ENCODE measurements at places on chromosomes 11 and 22.

DNA sequence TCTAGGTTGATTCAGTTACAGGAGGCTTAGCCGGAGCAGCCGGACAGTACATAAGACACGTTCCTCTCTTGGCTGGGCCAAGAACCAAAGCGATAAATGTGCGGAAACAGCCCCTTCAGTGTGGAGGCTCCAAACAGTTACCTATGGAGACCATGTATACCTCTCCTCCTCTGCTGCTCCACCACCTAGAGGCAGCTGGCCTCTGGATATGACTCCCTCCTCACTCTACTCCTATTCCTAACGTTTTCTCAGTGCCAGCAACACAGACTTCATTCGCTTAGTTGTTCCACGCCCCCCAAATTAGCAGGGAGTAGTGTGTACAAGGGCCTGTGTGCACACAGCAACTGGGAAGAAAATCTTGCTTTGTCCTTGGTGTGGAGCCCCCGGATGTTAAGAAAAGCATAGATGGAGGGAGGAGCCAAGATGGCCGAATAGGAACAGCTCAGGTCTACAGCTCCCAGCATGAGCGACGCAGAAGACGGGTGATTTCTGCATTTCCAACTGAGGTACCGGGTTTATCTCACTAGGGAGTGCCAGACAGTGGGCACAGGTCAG is 362.3 kb upstream of the KIRREL3 start:
- no peak for DNase-seq

DNA sequence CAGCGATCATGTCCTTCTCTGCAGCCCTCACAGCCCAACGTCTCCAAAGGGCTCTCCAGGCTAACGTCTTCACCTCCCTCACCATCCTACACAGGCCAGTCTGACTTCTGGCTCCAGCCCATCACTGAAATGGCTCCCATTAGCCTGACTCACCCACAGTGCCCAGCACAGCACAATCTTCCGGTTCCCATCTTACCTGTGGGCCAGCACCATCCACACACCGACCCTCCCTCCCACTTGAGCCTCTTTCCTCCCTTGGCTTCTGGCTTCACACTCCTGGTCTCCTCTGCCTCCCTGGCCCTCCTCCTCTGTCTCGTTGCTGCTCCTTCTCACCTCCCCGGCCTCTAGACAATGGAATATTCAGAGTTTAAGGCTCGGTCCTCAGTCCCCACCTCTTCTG is 51.2 kb downstream of the PDE2A start:
- no peak for DNase-seq

GRCh38 chr22:29751669-29752068 is 15.1 kb downstream of the ZMAT5 start:
- no peak for DNase-seq

DNA sequence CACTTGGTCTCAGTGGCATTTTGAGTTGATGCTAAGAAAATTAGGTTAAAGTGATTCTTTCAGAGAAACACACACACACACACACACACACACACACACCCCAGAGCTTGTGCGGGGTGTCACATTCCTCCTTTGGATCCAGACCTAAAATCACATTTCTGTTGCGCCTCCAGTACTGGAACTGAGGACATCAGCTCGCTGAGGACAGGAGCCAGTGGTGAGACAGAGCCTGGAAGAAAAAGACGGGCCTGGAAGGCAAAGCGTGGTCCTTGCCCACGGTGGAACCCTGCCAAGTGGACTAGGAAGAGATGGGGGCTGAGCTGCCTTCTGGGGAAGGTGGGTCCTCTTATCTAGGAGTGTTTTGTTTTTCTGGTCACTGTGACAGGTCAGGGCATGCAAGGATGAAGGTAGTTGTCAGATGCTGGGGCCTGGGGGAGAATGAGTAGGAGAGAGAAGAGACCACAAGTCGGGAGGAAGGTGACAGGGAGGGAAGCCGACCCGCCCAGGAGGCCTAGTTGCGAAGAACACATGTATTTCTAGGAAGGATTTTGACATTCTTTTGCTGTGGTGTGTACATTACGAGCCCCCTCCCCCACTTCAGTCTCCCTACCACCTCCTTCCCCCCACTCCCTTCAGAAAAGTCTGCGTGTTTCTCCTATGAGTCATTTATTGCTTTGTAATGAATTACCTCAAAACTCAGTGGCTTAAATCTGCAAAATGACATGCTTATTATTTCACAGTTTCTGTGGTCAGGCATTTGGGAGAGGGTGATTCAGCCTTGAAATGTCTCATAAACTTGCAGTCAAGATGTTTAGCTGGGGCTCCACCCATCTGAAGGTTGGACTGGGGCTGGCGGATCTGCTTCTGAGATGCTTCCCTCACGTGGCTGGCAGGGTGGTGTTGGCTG is 4.8 kb upstream of the ELFN2 start:
- no peak for DNase-seq

DNA sequence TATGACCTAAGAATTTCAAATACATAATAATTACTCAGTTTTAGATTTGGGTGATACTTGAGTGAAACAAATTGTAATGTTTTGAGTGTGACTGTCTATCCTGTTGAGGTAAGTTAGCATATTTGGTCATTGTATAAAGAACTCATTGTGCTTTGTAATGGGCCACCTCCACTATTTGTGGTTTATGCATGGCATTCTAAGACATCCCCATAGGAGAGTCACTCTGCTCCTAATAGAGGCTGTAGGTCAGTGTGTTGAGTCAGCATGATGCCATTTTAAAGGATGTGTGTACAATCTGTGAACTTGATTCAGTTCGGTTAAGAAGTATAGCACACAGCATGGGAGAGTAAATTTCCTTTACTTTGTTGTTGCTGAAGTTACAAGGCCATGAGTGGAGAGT is 1112.4 kb downstream of the JRKL start:
- no peak for DNase-seq

GRCh38 chr11:96101146-96101545 is 177.2 kb upstream of the MTMR2 start:
- no peak for DNase-seq

GRCh38 chr11:67470337-67471002 is 1.4 kb upstream of the TMEM134 start:
- no peak for DNase-seq

DNA sequence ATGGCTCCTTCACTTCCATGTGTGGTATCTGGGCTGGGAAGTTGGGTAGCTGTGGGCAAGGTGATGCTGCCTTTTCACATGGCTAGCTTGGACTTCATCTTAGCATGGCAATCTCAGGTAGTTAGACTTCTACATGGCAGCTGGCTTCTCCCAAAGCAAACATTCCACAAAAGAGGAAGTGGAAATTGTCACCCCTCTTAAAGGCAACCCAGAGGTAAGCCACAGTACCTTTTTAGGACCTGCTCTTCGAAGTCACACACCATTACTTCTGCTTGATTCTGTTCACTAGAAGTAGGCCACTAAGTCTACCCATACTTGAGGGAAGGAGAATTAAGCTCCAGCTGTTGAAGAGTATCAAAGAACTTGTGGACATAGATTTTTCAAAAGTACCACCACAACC is 25.9 kb downstream of the TUG1 start:
- DNase-seq, result no peak

DNA sequence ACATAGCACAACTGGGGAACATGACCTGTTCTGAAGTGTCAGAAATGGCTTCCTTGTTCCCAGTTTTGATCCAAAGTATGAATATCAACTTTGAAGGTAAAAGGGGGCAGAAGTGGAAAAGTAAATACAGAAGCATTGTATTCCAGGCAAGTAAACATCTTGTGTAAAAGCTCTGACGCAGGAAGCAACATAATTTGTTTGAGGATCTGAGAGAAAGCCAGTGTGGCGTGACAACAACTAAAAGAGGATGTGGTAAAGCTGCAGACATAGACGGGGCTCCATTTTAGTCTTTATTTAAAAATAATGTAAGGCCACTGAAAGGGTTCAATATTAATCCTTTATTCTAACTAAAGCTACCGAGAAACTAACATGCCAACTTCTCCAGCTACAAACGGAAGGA is 310.2 kb downstream of the DLG2 start:
- no peak for DNase-seq

DNA sequence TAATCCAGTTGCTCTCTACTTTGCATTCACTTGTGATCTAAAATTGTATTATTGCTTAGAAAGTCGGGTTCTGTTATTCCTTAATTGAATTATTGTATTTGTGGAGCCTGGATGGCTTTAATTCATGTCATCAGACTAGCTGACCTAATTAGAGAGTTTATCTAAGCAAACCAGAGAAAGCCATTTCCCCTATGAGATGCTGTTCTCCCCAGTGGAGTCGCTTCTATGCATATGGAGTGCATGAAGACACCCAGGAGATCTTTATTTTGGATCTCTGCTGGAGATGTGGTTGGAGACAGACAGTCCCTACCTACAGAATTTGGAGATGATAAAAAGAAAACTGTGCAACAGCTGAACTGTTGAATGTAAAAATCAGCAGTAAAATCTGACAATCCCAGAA is 45.2 kb upstream of the MYO18B start:
- DNase-seq, result no peak

DNA sequence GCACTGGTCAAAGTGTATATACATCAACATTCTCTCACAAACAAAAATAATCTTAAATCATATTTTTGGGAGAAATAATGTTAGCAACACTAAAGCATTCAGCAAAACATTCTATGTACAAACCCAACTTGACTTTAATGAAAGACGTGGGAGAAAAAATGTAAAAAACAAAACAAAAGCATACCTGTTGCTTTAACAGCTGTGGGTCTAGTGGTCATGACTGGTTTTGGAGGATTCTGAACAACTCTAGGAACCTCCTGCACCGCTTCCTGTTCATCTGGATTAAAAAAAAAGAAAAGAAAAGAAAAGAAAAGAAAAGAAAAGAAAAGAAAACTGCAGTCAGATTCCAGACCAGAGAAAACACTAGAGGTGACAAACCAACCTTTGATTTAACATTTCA is 2.1 kb downstream of the FNBP4 start:
- DNase-seq, result no peak

DNA sequence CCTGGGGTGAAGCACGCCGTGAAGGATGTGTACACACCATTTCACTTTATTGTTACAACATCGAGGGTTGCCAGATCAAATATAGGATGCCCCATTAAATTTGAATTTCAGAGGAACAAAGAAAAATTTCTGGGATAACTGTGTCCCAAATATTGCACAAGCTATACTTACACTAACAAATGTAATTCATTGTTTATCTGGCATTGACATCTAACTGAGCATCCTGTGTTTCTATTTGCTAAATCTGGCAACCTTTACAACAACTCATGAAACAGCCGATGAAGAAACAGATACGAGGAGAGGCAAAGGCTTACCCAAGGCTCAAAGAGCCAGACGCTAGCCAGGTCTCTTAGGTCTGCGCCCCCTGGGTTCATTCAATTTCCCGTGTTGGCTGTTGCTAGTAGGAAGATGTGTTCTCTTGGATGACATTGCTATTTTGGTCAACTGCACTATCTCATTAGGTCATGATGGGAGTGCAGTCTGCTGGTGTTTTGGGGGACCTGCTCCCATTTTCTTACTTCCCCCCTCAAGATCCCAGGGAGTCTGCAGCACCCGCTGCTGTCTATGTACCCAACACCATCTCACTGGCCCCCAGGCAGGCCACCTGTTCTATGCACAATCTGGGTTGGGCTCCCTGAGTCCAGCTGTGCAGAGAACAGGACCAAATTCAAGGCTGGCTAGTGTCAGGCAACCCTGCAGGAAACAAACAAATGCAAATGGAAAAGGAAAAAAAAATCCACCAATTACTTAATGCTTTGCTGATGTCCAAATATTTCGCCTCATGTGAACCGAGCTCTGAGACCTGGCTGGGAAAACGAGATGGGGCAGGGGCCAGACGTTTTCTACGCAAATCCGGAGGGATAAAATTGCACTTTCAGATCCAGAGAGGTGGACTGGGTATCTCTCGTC is 560.9 kb downstream of the MIAT start:
- DNase-seq, result no peak

- no peak for DNase-seq
Measured at GRCh38 chr11:12008790-12009616, 577 bp upstream of the DKK3 start.

- DNase-seq, result no peak
Measured at GRCh38 chr11:63931876-63932275, 6.9 kb upstream of the NAA40 start.

- DNase-seq, result no peak
Measured at GRCh38 chr11:114440121-114440860, 1.0 kb downstream of the REXO2 start.

DNA sequence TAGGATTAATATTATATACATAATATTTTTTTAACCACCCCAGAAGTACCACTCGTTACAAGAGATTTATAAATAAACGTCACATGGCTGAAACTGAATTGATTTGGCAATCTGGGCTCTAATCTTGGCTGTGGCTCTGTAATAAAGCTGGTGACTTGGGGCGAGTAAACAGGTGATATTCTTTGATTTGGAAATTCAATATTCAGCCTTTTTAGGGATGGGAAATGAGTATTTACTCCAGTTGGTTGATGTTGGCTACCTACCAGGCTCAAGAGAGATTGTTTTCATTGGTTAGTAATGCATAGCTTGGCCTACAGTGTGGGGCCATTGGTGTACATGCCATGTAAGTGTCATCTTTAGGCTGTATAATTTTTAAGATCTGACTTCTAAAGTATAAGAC is 117.7 kb upstream of the SORL1-AS1 start:
- no peak for DNase-seq

DNA sequence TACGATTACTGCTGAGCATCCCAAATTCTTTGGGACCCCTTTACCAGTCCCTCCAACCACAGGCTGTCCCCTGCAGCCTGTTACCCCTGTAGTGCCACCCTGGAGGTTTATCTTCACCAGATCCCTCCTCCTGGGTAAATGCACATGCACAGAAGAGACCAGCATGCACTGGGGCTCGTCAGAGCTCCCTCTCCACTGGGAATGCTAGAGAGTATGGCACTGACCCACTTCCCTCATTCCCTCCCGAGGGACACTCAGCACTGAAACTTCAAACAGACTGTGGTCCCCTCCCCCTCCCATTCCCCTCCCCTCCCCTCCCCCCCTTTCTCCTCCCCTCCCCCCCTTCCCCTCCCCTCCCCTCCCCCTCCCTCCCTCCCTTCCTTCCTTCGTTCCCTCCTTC is 49.1 kb downstream of the C11orf91 start:
- no peak for DNase-seq

- no peak for DNase-seq
Measured at GRCh38 chr11:131063638-131064037, 147.4 kb upstream of the SNX19 start.

GRCh38 chr22:20520093-20520511 is 12.7 kb downstream of the MED15 start:
- no peak for DNase-seq

All from esophagus squamous epithelium (tissue), 5 donors.